ENCODE measurements at places on chromosomes 6 and 20.

DNA sequence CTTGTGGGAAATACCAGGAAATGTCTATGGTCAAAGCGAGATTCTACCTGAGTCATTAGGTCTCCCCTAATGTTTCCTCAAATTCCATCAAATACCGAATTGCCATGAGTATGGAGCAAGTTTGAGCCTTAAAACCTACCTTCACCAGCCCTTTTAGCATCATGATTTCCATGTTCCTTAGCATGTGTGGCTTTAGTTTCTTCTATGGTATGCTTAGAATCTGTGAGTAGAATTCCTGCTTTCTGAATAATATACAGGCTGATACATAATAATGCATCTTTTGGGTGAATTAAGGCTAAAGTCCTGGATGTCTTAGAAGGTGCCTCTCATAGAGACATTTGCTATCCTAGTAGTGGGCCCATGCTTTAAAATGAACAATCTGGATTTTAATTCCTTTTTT lies 32.0 kb downstream of the TSPYL4 start:
- no peak for DNase-seq

DNA sequence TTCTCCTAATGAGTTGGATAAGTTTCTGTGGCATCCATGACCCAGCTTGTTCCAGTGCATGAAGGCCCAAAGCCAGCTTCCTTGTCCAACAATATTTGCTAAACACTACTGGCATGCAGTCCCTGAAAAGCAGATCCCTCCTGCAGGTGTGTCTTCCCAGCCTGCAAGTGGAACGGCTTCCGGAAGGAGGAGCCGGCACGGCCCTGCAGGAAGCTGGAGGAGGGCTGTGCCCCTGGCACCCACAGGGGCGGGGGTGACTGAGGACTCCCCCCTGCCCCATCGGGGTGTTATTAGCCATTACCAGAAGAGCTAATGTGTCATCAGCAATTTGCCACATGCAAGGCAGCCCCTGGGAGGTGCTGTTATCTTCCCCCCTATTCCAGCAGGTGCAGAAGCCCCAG lies 27.4 kb downstream of the NPEPL1 start:
- DNase-seq = peak; percentile 38

GRCh38 chr6:43699564-43700186 lies 12.1 kb upstream of the MRPS18A start:
- DNase-seq = no peak

GRCh38 chr6:136764517-136764993 lies 27.7 kb downstream of the MAP3K5 start:
- no peak for DNase-seq

DNA sequence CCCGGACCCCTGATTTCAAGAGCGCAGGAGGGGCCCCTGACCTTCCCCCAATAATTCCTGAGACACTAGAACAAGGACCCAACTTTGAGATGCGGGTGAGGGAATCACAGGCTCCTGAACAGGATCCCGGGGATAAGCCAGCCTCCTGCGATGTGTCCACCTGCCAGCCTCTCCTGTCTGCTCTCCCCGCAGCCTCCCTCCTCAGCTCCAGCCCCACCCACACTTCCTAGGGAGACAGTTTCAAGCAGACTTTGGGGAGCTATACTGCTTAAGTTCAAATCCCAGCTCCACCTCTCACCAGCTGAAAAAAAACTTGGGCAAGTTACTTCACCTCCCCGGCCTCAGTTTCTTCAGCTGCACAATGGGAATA lies 50.8 kb downstream of the GRM4 start:
- no peak for DNase-seq

DNA sequence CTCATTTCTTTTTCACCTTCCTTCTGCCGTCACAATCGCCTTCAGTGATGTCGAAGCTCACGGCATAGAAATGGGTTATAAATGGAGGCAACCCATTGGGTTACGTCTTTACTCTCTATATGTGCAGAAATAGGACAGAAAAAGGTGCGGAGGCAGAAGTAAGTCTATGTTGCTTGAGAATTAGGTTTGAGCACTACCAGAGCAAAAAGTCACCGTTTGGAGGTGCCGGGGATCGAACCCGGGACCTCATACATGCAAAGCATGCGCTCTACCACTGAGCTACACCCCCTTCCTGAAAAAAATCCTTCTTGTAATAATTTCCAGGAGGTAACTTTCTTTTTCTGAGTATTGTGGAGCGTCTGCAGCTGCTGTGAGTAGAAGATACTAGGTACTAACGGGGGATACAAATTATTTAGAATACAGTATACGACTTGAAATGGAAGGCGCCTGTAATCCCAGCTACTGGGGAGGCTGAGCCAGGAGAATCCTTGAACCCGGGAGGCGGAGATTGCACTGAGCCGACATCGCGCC lies 134.2 kb downstream of the TRIM27 start:
- peak; percentile 65 for DNase-seq

GRCh38 chr6:167116109-167116837 lies 6.6 kb upstream of the CCR6 start:
- no peak for DNase-seq

- peak; percentile 76 for DNase-seq
Observed at GRCh38 chr6:118800394-118801071, 93.4 kb upstream of the ASF1A start.

GRCh38 chr20:25309395-25310267 lies 61.7 kb downstream of the PYGB start:
- no peak for DNase-seq

DNA sequence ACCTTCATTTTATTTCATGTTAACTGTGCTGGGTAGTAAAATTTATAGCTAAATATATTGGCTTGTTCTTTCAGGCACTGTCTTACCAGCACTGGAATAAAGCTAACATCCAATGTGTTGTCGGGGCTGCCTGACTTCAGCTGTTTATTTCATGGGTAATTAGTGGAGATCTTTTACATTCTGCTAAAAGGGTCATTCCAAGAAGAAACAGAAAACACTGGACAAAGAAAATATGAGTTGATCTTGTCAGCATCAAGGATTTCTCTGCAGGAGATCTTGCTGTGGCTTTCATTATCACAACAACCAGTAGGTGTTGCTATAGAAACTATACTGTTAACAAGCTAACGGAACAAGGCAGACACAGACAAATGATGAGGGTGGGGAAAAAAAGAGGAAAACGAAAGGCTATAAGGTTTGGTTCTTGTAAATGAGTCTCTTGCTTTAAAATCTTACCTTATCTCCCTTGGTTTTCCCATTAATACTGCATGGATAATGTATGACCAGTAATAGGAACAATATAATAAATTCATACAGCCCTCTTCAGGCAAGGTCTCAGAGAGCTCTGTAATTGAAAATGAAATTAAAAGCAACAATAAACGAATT lies 206.8 kb downstream of the SIM1 start:
- DNase-seq = no peak

DNA sequence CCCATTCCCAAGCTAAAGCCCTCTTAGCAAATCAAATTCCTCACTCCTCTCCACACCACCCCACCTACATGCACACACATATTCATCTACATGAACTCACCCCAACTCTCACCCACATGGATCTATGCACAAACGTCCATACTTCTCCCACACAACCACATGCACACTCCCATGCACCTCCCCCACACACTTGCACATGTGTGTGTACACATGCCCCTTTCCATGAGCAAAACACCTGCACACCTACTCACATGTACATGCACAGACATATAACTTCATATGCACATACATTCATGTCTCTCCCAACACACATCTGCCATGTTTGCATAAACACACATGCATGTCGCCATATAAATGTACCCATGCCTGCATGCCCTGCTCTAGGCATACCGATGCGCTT lies 22.8 kb upstream of the CST1 start:
- no peak for DNase-seq

GRCh38 chr6:116812051-116812650 lies 16.7 kb downstream of the GPRC6A start:
- DNase-seq = no peak

DNA sequence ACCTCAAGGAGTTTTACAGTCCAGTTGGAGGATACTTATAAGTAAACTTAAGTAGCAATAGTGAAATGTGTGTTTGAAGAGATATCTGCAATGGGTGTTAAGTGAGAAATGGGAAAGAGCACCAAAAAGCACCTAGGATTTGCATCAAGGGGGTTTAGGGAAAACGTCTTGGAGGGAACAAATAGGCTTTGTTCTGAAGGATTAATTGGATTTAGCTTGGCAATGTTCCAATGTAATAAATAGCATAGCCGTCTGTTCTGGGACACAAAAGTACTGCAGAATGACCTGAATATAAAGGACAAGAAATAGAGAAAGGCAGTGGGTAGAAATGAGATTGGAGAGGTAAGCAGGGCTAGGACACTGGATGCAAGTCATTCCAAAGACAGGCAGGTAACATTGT lies 2.8 kb upstream of the MYO6 start:
- DNase-seq = no peak

DNA sequence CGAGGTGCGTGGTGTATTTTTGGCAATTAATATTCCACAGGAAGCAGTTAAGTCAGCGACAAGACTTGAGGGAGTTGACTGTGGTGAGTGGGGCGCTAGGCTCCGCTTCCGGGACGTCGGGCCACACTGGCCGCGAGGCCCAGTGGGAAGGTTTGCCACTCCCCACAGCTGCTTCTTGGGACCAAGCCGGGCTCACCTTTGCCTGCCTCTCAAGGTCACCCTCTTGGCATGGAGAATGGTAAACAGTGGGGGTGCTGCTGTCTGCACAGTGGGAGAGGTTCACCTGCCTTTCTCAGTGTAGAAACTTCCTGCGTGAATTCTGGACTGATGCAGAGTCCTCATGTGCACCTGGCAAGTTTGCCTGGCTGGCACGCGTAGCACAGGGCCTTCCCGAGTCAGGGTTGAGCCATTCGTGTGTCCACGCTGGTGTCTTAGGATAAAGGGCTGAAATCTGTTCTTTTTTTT lies 6.4 kb downstream of the OSBPL2 start:
- DNase-seq = no peak

DNA sequence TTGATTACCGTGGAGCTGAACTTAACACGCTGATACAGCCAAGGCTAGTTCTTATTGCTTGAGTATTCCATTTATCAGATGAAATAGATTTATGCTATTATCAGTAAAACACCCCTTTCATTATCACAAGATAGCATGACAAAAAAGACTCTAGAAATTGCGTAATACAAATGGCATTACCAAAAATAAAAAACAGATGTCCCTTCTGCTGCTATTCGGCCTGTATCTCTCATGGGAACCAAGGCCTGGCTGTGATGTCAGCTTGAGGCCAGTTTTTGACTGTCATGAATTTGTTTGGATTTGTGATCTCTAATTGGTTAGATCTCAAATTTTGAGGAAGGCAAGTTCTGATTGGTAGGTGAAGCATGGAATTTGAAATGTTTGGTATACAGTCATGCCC lies 25.2 kb downstream of the MEI4 start:
- no peak for DNase-seq

GRCh38 chr6:27608916-27609883 lies 136.3 kb upstream of the ZNF184 start:
- no peak for DNase-seq

DNA sequence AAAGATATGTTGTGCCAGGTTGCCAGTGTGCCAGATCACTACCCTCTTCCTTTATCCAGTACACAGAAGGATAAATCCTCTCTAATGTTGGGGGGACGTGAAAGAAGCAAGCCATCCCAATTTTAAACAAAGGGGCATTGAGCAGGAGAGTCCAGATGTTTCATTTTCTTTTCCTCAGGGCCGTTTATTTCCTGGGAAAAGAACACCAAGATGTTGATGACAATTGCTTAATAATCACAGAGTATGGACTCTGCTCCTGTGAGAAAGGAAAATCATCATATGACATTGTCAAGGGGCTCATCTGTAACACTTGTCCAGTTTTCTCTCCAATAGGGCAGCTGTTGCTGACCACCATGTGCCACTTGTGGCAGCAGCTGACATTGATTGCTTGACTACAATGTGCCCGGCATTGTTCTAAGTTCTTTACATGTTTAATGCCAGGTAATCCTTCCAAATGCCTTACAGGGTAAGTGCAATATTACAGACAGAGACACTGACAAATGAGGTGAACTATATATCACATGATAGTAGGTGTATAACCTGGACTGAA lies 161.4 kb downstream of the CD109 start:
- DNase-seq = no peak

- DNase-seq = no peak
Observed at GRCh38 chr6:46677314-46677654, 10.4 kb upstream of the TDRD6 start.

GRCh38 chr6:73885393-73885792 lies 189.4 kb downstream of the CD109 start:
- DNase-seq = no peak

DNA sequence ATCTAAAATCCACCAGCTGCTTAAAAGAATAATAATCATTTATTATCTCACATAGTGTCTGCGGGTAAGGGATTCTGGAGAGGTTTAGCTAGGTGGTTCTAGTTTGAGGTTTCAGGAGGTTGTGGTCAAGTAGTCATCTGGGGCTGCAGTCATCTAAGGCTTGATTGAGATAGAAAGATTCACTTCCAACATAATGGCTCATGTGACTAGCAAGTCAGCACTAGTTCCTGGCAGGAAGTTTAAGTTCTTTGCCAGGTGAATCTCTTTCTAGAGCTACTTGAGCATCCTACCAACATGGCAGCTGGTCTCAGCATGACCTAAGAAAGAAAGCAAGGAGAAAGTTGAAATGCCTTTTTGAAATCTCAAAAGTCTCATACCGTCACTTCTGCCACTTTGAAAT lies 128.8 kb downstream of the EDN1 start:
- no peak for DNase-seq

GRCh38 chr6:155872961-155873360 lies 417.3 kb upstream of the NOX3 start:
- no peak for DNase-seq

DNA sequence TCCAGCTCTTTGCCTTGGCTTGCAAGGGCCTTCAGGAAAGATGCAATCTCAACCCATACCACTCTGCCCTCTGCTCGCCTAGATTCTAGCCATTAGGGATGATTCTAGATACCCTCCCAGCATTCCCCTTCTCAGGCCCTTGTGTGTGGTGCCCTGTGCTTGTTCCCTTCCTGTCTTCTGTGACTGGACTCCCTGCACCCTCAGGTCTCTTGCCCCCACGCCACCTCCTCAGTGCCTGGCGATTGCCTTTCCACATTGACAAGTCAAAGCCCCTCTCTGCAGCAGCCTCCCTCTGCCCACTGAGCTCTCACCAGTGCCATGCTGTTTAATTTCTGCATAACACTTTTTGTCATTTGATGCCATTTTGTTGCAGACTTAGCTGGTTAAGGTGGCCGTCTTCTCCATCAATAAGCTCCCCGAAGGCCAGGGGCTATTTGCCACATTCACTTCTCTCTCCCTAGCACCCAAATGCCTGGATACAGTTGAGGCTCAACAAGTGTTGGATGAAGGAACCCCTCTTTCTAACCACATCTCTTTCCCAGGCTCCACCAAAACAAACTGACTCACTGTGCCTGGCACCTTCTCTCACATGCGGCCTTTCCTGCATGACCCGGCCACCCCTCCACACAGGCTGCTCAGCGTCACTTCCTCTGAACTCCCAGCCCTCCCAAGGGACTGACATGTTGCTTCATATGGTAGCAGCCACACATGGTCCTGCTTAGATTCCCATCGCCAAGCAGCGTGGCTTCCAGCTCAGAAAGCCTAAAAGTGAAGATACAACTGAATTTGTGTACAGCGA lies 4.6 kb upstream of the TXNDC5 start:
- DNase-seq = peak; percentile 32

DNA sequence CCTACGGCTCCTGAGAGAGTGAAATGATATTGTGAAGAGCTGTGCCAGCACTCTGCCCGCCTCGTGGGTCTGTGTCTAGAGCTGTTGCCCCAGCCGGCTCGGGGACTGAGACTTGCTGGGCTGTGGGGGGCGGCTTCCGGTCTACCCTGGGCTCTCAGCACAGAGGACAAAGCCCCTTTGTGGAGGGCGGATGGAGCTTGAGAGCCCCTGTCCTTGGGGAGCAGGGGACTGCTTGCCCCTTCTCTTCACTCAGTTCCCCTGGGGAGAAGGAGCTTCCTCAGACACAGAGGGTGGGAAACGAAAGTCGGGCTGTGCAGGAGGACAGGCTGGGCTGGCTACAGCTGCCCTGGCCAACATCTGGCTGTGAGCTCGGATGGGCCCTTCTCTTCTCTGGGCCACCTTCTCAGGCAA lies 11.0 kb downstream of the SRC start:
- DNase-seq = no peak
